ENCODE measurements at places on chromosomes 2 and 18. TPM values are rescaled to one million over a fixed set of nuclear protein-coding genes. Genes with fewer than 3 reads are reported as not detected.

GRCh38 chr2:113895301-113895700 lies 5.4 kb downstream of the ACTR3 start:
- peak; percentile 29 for DNase-seq

DNA sequence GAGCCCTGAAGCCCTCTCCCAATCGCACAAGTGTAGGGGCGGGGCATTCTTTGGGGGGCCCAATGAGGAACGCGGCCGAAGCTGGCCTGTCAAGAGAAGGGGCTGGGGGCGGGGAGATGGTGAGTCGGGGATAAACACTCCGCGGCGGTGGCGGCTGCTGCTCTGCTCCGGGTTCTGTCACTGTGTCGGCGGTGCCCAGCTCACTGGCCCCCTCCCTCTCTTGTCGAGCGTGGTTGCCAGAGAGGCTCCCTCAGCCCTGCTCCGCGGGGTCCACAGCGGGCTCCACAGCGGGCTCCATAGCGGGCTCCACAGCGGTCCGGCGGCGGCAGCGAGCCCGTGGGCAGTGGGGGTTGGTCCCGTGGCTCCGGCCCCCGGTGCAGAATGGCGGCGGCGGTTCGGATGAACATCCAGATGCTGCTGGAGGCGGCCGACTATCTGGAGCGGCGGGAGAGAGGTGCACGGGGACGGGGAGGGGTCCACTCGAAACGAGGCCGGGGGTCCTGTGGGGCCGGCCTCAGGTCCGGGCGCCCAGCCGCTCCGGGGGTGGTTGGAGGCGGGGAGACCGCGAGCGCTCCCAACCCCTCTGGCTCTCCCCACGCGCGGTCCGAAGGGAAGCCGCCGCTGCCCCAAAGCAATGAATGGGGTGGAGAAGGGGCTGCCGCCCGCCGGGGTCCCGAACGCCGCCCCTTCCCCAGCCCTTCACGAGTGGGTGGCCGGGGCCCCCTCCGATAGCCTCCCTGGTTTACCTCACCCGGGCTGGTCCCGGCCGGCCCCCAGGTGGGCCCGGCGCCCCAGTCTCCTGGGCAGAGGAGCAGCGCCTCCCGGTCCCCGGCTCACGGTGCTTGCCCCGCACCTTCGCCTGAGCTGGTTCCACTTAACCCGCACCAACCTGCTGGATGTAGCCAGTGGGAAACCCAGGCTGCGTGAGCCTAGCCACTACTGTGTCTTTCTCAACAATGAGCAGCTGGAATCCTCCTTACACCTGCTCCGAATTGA lies at the start of gene MXD1:
MXD1 (plus strand) TSS at position 160 of the 996 bp plus-strand sequence; CDS start at position 382, 222 bp downstream.
- DNase-seq: no peak

DNA sequence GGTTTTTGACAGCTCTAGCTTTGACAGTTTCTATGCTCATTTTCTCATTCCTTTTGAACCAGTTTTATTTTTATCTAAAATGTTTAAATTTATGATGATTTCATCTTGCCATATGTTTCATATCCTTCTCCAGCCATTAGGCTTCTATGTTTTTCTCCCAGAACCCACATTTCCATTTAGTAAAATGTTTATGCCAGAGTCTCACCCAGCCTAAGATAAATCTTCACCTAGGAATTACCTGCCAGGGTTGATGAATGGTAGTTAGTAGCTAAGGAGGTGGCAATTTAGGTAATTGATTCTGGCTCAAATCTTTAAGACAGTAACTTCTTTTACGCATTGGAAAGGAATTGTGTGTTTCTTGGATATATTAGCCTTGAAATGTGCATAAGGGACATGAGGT lies 83.6 kb downstream of the PRKRA start:
- DNase-seq: no peak

DNA sequence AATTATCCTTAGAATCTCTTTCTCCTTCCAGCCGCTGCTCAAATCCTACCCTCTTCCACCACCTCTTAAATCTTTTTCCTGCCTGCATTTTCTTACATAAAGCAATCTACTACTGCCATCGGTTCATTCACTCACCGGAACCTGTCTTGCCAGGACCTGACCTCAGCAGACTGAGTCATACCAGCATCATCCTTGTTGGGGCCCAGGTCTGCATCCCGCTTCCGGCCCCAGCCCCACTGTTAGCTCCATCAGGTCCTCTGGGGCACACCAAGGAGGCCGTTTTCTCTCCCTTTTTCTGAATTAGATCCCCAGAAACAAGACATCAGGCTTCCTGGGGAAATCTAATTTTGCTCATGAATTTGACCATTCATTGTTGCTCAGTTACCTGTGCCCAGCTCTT lies 42.7 kb upstream of the TGFA start:
- DNase-seq: peak; percentile 76

GRCh38 chr2:68716604-68717304 lies 17.9 kb upstream of the ARHGAP25 start:
- no peak for DNase-seq

DNA sequence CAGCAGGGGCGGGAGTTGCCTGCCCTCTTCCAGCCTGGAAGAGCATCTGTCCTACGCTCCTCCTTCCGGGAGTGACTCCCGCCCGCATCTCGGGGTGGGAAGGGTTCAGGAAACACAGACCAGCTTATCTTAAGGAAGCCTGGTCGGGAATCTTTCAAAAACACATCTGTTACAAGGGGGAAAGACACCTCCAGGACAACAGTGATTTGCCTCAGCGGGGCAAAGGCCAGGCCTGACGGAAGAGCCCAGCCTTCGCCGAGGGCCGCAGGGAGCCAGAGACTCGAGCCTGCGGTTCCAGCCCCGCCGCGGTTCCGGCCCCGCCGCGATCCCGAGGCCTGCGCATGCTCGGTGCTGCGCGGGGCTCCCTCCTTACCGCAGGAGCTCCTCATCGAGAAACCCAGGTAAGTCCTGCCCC lies 38.1 kb upstream of the TGIF1 start:
- no peak for DNase-seq

DNA sequence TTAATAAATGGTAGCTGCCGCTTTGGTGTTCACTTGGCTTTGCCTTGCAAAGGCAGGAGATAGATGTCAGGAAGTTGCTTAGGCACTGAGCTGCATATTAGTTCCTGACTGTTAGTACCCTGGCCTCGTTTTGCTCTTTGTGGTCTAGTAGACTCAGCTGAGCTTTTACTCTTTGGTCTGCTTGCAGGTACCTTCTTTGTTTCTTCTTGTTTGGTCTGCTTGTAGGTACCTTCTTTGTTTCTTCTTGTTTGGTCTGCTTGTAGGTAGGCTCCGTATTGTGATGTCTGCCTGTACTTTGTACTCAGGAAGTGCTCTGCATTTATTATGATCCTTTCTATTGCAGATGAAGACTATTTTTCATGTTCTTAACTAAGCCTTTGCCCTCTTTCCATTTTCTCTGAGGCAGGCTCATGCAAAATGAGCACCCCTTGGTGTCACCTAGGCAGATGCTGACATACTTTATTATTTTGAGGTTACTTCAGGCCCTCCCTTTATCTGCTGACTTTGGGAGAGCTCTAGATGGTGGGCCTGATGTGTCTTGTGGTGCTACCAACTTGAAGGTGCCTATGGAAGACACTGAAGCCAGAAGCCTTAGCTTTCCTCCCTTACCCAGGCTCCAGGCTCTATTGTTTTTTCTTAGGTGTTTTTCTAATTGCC lies 6.0 kb downstream of the RPIA start:
- DNase-seq: no peak

- peak; percentile 84 for DNase-seq
Observed at GRCh38 chr18:63831080-63831788, 56.0 kb downstream of the SERPINB7 start.

- DNase-seq: no peak
Observed at GRCh38 chr2:62398356-62398755, 107.6 kb downstream of the TMEM17 start.

DNA sequence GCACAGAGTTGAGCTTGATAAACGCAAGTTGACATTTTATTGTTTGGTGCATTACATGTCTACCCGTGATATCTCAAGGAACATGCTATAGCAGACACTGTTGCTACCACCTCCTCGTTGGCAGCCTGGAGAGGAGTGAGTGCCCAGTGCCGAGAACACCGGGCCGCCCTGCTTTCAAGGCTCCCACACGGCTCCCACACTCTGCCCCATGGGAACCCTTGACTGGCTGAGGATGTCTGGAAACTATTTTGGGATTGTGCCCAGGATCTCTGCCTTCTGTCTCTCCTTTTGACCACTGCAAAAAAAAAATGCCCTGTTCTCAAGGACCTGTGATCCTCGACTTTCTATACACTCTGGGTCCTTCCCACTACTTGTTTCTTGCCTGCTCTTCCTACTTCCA lies 21.1 kb downstream of the TET3 start:
- no peak for DNase-seq

GRCh38 chr2:134087371-134087921 lies 166.4 kb upstream of the MGAT5 start:
- peak; percentile 53 for DNase-seq

DNA sequence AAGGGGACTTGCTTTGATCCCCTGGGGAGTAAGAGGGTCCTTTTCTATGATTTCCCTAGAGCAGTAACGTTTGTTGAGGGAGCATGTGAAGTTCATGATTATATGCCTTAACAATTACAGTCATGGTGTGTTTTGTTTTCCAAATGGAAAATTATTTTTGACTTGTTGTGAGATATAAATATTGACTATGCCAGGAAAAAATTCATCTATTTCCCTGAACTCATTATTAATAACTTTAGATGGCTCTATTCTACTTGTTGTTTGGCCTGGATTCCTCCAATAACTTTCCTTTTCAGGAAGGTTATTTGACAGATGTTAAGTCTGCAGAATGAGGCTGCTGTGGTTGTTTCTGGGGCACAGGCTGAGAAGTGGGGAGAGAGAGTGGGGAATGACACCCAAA lies 72.1 kb upstream of the LMAN1 start:
- no peak for DNase-seq

- no peak for DNase-seq
Observed at GRCh38 chr2:131201098-131201497, 8.2 kb upstream of the POTEE start.

DNA sequence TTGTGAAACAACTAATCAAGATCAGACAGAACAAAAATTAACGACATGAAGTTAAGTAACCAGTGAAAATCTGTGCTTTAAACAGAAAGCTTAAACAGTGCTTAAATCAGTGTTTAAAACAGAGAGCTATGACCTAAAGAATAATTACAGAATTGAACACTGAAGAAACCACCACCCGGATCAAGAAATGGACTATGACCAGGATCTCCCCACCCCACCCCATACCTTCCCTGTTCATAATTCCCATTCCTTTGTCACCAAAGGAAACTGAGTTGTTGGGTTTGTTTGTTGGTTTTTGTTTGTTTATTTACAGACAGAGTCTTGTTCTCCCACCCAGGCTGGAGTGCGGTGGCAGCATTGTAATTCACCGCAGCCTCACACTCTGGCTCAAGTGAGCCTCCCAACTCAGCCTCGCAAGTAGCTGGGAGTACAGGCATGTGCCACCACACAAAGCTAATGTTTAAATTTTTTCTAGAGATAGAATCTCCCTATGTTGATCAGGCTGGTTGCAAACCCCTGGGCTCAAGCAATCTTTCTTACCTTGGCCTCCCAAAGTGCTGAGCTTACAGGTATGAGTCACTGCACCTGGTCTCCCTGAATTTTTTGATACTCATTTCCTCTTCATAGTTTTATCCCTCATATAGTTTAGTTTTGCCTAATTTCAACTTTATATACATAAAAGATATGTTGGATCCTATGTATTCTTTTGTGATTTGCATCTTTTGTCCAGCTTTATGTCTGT lies 8.2 kb upstream of the ALPG start:
- DNase-seq: no peak

DNA sequence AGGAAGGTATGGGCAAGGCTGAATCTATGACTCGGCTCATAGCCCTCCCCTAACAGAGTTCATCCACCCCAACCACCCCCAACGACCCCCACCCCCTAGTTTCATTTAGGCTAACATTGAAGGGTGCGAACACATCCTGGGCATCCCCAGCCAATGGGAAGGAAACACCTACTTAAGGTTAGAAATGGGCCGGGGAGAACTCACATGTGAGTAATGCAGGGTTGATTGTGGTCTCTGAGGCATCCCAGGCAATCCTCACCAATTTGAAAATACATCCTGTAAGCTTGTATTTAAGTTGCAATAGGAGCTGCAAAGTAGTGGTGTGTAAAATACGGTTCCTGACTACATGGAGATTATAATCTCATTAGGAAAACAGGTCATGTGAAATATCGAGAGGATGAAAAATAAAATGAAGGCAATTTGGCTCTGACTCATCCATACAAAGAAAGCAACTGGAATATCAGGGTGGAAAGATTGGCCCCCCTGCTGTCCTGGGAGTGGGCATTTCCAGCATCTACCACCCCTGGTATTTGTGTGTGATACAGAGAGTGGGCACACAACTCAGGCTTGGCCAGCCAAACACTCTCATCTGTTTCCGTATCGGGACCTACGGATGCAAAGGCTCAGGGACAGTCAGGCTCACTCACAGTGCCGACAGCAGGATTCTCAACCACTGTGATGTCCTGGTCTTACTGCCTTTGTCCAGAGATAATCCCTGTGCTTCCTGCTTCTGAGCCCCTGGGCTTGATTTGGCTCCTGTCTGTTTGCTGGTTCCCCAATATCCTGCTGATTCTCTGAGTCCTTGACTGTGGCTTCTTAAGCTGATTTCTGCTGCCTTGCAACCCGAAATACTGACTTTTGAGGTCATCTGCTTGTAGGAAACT lies 90.0 kb upstream of the NCKAP5 start:
- peak; percentile 79 for DNase-seq

GRCh38 chr2:10880586-10881321 lies 31.0 kb upstream of the KCNF1 start:
- DNase-seq: no peak

GRCh38 chr2:104945866-104946265 lies 92.0 kb downstream of the POU3F3 start:
- no peak for DNase-seq

- peak; percentile 51 for DNase-seq
Observed at GRCh38 chr18:62109676-62110075, 77.2 kb downstream of the PIGN start.

DNA sequence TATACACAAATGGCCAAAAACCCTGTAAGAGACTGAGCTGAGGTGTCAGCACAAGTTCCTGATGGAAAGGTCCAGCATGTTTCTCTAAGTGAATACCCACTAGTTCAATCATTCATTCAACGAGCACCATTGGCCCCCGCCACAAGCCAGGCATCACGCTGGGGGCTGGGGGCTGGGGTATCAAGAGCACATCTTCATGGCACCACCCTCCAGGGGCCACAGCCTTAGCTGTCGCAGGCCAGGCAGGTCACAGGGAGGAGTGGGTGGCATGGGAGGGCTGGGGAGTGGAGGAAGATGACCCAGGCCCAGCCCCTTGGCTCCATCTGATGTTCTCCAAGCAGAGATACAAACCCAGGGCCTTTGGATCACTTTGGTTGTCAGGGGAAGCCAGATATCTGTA lies 97.9 kb downstream of the ACKR3 start:
- DNase-seq: no peak

DNA sequence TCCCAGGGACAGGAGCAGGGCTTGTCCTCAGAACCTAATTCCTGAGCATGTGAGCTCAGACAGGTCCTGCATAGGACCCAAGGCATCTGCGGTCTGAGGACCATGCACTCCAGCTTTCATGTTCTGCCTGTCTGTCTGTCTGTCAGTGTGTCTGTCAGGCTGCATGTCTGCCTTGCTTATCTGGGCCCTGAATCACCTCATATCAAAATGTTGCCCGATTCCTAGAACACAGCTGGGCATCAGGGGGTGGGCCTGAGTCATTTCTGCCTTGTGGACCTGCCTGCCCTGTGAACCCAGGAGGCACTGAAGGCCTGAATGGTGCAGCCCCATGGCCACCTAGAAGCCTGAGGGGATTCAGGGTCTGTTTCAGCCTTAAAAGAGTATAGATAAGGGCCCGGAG lies 22.1 kb downstream of the INHBB start:
- no peak for DNase-seq

Gene HOXD4
- total RNA-seq: not detected

Gene NTSR2
- total RNA-seq: not detected

Gene CYP26B1
- total RNA-seq: 0.77 TPM

Gene INHBB
- 7.1 TPM for total RNA-seq

Gene TIA1
- total RNA-seq: 104 TPM

Gene RIT2
- not detected for total RNA-seq

Gene PLGLB1
- total RNA-seq: 0.59 TPM
